ENCODE measurements at places on chromosomes 2 and 18.

GRCh38 chr2:64637931-64638330, 15.8 kb downstream of the SERTAD2 start:
- no peak for DNase-seq

DNA sequence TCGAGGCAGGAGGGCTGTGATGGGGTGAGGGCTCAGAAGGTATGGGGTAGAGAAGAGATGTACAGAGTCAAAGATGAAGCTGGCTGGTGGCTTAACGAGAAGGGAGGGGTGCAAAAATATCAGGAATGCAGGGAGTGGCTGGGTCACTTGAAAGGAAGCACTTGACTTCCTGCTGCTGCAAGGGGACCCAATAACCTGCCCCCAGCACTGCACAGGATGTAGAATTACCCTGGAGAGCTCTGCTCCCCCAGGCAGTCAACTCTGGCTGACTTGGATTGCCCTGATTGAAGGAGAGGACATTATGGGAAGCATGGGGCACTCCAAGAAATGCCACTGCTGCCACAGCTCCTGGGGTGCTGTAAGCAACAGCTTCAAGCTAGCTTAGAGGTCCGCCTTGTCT, 41.8 kb downstream of the CFAP221 start:
- no peak for DNase-seq

DNA sequence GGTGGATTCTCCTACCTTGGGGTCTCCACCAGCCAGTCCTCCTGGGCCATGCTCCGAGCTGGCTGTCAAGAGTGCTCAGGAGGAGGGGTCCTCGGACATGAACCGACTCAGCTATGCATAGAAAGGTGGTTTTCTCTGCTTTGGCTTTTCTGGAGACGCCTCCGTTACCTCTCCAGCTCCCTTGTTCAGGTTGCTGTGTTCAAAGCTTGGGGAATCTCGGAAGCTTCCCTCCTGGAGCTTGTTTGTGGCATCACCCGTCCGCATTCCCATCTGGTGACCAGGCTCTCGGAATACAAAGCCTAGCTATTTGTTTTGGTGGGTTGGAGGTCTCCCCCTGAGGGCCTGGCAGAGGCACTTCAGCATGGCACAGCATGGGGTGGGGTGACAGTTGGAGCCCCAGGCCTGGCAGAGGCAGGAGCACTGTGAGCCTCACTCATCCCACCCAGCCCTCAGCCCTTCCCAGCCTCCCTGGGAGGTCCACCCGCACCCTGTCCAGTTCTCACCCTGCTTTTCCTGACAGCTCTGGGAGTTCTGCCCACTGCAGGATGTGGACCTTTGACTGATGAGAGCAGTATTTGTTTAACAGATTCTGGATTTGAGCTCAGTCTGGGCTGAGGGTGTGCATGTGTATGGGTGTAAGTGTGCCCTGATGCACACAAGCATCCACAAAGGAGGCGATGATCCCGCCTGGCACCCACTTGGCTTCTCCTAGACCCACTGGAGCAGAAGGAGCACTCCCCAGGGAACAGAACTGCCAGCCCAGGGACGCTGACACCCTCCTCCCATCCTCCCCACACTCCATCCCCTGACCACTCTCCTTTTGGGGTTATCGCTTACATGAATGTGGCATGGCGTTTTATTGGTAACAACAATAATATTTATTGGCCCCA, 107.3 kb upstream of the HS6ST1 start:
- no peak for DNase-seq

DNA sequence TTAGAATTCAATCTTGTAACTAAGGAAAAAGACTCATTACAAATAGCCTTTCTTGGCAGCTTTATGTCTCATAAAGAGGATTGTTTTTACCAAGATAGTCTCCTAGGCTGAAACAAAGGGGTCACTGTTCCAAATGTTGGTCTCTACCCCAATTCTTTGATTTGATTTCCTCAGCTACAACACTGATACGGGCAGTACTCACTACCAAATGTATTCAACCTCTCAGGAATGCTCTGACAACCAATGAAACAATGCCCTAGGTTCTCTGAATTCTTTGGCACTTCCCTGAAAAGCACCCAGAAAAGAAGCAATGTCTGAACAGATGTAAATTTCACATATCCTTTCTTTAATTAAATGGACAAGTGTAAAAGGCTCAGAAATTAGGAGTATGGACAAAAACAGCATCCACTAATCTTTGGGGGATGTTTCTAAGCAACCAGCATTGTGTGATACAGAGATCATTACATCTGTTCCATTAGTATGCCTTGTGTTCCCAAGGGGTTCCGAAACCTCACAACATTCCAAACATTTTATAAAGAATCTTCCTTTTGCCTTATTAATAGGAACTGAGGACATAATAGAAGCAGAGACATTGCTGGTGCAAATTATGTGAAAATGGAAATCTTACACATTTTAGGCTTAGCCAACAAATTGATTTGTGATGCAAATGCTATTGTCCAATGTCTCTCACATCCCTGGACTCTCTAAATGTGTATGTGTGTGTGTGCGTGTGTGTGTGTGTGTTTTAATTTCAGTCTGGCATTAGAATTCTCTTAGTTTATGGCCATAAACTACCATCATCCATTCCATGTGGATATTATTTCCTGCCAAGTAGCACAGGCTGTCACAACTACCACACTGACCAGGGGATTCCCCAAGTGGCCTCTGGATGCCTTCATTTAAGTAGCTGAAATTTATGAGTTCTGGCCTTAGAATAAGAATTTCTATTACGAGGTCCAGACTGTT, 276.0 kb downstream of the MTX2 start:
- no peak for DNase-seq

DNA sequence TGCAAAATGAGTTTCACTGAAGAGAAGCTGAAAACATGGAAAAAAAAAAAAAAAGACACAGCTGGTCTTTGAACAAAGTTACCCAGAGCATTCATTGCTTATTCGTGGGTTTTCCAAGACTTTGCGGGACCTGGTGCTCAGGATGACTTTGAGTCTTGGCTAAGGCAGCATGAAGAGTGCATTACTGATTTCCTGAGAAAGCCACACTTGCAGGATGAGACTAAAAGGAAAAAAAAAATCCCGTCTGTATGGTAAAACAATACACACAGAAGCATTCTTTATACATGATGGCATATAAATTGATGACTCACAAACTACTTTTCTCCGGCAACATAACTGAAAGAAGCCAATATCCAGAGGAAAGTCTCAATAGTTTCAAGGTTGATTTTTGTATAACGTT, 195.4 kb downstream of the SPP2 start:
- no peak for DNase-seq

DNA sequence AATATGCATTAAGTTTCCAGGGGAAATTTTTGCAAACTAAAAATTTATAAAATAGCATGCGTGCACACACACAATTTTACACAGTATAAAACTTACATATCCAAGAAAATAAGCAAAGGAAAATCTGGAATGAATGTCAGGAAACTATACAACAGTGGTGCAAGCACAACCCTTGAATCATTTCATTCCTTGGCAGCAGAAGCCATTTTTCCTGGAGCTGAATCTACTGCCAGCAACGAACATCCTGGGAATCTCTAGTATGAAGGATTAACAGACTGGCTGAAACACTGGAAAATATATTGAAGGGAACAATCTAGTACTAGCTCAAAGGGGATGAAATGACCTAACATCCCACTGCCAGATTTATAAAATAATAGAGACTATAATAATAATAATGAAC, 235.3 kb downstream of the DYM start:
- no peak for DNase-seq

DNA sequence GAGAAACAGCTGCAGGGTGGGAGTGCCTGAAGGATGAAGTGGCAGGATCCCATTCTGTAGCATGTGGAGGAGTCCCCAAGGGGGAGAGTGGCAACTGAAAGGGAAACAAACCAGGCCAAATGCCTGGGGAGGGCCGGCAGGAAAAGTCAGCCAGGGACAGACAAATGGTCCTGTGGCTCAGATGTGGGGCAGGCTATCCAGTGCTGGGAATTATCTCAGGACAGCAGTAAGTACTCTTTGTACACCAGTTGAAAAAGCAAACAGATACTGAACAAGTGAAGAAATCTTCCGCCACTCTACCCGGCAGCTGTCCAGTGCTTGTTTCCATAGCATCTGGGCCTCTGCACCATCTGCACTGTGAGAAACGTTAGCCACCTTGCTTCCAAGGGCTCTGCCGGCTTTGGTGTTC, 408.9 kb downstream of the LRATD1 start:
- no peak for DNase-seq

- no peak for DNase-seq
Observed at GRCh38 chr2:15667809-15668556, 76.3 kb downstream of the DDX1 start.

DNA sequence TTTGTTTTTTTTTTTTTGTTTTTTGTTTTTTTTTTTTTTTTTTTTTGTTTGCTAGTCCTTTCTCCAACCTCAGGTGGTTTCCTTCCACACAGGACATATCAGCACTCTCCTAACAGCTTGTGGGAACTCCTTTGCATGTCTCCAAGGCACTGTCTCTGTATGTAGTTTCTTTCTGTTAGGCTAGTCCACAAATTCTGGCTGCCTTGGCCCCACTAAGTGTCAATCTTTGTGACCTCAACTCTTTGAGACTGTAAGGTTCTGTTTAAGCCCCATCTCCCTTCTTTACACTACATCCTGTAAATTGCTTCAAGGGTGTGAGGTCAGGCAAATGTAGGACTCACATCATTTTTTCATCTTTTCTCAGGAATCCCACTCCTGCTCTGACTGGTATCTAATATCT, 85.1 kb downstream of the NCOA1 start:
- no peak for DNase-seq

GRCh38 chr2:197498937-197499593, 575 bp downstream of the HSPD1 start:
- peak; percentile 35 for DNase-seq

- no peak for DNase-seq
Observed at GRCh38 chr2:217884985-217885384, 117.8 kb downstream of the TNS1 start.

- no peak for DNase-seq
Observed at GRCh38 chr2:28664120-28664842, 87.3 kb upstream of the PPP1CB start.

- DNase-seq = no peak
Observed at GRCh38 chr2:133415210-133415876, 152.9 kb downstream of the NCKAP5 start.

DNA sequence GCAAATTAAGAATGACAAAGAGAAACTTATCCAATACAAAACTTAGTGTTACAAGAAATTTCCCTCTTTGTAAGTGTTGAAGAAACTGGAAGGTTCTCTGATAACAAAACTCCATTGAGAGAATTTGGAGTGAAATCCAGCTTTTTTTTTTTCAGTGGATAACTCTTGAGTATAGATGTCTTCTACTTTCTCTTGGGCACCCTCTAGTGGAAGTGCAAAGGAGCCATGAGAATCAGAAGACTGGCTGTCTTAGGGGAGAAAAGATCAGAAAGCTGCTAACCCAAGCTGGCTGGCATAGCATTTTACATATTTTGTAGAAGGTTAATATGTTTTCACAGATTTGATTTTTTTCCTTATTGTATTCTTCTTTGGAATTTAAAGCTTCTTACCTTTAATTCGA, 138.8 kb upstream of the SATB2 start:
- DNase-seq = no peak

DNA sequence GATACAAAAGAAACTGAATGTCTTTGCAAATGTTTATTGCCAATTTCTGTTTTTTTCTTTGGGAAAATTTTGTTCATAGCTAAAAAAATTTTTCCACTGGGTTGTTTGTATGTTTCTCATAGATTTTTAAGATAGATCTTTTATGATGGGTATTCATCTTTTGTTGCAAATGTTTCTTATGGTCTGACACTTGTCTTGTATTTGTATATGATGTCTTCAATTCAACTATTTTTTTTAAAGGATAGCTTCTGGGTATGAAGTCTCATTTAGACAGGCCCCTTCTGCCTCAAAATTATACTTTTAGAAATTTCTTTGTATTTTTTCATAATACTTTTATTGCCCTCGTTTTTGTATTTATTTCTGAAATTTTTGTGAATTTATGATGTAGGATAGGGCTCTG, 73.8 kb downstream of the KCTD1 start:
- no peak for DNase-seq

GRCh38 chr2:223854741-223855140, 17.4 kb upstream of the AP1S3 start:
- DNase-seq = no peak

GRCh38 chr2:75517547-75518230, 43.0 kb downstream of the EVA1A start:
- no peak for DNase-seq

DNA sequence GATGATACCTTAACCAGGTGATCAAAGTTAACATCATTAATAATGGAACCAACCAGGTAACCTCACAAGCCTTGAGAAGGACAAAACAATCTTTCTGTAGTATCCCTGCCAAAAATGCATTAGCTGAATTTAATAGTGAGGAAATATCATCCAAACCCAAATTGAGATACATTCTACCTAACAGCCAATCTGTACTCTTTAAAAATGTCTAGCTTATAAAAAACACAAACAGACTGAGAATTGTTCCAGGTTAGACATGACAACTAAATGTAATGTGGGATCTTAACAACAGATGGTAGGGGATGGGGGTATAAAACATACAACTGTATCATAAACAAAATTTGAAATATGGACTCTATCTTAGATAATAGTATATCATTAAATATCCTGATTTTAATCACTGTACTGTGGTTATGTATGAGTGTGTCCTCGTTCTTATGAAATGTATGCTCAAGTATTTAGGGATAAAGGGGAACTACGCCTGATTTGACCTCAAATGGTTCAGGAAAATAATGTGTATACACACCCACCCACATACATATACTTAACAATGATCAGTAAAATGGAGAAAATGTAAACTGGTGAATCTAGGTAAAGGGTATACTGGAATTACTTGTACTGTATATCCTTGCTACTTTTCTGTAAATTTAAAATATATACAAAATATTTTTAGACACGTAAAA, 1.7 kb downstream of the FANCL start:
- no peak for DNase-seq

DNA sequence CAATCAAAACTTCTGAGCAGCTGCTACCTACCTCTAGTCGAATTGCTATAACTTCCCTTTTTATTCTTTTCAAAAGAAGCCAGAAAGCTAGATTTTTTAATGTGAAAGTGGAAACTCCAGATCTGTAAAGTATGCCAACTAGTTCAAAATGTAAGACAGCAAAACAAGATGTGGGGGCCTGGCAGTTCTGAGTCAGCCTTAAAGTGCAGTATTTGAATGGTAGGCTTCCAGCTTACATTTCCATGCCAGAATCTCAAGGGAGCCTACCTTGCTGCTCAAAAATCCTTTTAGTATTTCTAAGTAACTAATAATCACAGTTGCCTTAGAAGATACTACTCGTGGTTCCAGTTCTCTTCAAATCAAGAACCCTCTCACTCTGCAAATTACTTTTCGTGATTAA, 1288.7 kb downstream of the LRP1B start:
- no peak for DNase-seq

GRCh38 chr2:168798076-168798887, 4.2 kb upstream of the NOSTRIN start:
- no peak for DNase-seq

GRCh38 chr2:132814651-132815050, 144.6 kb upstream of the LYPD1 start:
- no peak for DNase-seq

GRCh38 chr2:5982193-5982902, 290.2 kb downstream of the SOX11 start:
- DNase-seq = no peak

All from stimulated activated CD4-positive, alpha-beta T cell treated with anti-CD3 and anti-CD28 coated beads, Interleukin-4, amount 100 ng/mL, for 48 hours (primary cell).